CD4-positive, alpha-beta T cell treated with Interferon alpha-2 for 1 hour (primary cell): ENCODE measurements at places on chromosomes 5 and 9.

DNA sequence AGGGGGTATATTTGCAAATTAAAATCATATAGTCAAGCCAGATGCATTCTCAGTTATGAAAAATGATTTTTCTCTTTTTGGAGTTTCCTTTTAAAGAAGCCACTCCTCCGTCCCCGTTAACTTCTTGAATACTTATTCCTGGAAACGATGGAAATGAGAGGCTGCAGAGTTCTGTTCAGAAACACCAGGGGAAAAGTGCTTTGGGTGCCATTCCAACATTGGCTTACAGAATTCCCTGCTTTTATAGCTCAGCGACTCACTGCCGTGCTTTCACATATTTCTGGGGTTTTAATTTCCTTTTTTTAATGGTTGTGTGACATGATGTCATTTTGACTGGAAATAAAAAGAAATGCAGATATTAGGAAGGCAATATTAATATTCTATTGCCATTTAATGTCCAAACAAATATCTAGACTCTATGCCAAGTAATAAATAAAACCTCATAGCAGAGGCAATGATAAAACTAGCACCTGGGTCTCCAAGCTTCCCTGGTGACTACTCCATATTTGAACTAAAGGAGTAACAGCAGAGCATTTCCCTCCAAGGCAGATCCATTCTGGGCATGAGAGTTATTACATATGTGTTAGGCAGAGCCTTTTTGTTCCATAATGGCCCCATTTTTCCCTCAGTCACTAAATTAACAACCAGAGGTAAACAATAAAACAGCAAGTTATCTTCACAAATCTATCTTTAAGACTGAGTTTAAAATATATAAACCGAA, 363.4 kb downstream of the EBF1 start:
- DNase-seq: no peak

GRCh38 chr5:2374703-2375102, 376.8 kb downstream of the IRX2 start:
- DNase-seq: no peak

DNA sequence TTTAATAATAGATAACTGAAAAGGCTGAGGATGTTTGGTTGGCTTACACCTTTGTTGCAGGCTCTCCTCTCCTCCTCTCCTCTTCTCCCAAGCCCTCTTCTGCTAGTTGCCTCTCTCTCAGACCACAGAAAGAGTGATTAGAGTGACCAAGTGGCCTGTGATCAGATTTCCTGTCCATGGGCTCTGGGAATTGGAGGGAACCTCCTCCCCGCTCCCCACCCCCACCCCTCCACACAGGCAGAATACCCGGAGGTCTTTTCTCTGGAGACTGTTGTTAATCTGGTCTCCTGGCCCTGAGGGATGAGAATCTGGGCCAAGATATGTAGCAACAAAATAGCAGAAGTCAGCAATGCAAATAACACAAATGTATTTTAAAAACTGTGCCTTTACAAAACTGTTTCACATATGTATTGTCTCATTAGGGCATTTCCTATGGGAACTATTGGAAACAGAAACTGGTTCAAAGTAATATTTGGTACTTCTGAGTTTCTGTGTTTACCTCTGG, 361.3 kb downstream of the NR2F1-AS1 start:
- DNase-seq: no peak

- DNase-seq: no peak
Observed at GRCh38 chr9:33818847-33819500, 2.0 kb downstream of the UBE2R2 start.

GRCh38 chr9:72476617-72477437, 44.6 kb upstream of the TMC1 start:
- DNase-seq: no peak

DNA sequence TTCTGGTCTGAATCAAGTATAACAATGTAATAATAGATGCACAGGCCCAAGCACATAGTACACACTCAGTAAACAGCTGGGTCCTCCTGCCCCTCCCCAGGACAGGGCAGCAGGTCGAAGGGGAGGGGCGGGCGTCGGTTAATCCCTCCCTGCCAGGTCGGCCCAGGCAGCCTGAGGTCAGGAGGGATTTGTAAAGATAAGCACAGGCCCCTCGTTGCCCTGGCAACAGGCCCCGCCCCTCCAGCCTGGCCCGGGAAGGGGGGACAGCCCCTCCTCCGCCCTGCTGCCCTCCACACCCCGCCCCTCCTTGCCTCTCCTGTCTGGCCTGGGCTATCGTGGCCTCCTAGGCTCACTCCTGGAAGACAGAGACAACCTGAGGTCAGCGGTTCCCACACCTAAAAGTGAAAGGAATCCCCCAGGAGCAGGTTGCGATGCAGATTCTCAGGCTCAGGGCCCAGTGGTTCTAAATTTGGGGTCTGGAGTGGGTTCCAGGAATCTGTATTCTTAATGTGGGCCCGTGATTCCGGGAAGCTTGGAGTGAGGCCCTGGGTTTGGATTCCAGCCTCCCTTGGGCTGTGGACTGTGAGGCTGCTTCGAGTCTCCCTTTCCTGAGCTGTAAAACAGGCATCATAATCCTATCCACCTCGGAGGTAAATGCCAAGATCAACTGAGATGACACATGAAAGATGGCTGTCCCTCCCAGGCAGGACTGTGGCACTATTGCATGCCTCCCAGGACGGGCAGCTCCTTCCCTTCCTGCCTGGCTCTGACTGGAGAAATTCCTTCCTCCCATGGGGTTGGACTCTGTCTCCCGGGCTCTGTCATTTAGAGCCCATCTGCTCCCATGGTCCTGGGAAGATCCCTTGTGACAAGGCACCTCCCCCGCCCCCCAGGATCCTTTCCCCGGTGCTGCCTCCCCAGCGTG, 4.4 kb downstream of the CRB2 start:
- DNase-seq: no peak

DNA sequence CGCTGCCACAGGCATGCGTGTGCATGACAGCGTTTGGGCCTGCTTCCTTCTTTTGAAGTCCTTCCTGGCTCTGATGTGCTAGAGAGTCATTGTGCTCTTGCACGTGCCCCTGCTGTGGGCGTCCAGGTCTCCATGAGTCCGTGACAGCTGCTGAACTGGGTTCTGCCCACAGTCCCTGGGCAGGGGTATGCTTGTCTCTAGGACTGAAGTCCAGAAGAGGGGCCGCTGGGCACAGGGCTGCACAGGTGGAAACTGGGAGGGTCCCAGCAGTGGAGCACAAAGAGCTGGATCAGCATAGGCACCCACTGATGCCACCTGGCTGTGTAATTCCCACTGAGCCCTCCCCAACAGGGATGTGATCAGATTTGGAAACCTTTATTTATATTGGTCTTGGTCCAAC, 169.4 kb downstream of the IRX2 start:
- DNase-seq: no peak

DNA sequence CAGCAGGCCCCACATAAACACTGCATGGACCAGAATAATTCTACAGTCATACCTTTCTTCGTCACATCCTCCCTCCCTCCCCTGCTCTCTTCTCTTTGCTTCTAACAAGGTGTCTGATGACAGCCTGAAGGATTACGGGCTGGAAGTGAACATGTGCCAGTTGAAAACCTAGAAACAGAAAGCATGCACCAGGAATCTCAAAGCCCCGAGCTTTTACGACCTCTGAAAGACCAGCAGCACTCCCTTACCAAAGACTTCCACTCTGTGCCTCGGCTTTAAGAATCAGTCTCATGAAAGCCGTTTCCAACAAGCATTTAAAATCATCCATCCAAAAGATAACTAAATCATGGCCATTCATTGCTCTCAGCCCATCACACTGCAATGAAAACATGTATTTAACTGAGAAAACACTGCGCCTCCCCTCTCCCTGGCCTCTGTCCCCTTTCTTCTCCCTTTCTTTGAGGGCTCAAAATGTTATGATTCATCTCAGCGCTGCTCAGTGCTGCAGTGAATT, 21.3 kb downstream of the MSX2 start:
- DNase-seq: no peak

DNA sequence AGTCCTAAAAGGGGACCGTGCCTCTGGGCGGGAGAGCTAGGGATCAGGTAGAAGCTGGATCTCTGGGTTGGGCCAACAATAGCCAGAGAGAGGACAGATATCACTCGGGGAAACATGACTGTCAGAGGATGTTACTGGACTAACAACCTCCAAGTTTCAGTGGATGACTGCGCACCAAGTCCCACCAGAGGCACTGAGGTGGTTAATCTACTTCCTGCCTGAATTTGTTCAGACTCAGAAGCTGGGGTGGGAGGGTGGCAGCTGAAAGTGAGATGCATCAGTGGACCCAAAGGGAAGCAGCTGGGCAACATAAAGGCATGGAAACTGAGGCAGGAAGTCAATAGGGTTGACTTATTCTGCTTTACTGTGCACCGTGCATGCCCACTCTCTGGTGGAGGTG, 130.1 kb upstream of the SLC44A1 start:
- no peak for DNase-seq

- no peak for DNase-seq
Observed at GRCh38 chr5:115308815-115309214, 12.4 kb upstream of the CCDC112 start.

- no peak for DNase-seq
Observed at GRCh38 chr5:131622633-131623032, 12.4 kb downstream of the RAPGEF6 start.

- no peak for DNase-seq
Observed at GRCh38 chr9:38339496-38339895, 53.0 kb upstream of the ALDH1B1 start.

DNA sequence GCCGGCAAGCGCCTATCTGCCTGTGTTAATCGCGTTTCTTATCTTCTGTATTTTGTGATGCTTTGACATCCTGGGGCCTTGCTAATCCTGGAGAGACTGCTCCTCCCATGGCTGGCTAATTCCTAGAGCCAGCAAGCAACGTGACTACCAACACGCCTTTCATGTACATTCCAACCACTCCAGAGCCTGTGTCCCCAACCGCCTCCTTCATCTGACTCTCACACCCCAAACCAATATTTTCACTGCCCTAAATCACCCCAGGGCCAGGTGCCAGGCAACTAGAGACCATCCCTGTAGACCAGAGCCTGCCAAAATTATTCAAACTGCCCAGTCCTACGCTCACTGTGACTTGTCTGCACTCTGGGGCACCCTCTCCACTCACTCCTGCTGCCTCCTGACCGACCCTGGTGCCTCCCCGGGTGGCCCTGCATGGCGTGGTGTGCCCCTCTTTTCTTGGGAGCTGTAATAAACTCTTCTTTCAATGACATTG, 50.5 kb upstream of the COL5A1 start:
- no peak for DNase-seq

- peak; percentile 73 for DNase-seq
Observed at GRCh38 chr5:172713113-172713808, 57.7 kb downstream of the DUSP1 start.

DNA sequence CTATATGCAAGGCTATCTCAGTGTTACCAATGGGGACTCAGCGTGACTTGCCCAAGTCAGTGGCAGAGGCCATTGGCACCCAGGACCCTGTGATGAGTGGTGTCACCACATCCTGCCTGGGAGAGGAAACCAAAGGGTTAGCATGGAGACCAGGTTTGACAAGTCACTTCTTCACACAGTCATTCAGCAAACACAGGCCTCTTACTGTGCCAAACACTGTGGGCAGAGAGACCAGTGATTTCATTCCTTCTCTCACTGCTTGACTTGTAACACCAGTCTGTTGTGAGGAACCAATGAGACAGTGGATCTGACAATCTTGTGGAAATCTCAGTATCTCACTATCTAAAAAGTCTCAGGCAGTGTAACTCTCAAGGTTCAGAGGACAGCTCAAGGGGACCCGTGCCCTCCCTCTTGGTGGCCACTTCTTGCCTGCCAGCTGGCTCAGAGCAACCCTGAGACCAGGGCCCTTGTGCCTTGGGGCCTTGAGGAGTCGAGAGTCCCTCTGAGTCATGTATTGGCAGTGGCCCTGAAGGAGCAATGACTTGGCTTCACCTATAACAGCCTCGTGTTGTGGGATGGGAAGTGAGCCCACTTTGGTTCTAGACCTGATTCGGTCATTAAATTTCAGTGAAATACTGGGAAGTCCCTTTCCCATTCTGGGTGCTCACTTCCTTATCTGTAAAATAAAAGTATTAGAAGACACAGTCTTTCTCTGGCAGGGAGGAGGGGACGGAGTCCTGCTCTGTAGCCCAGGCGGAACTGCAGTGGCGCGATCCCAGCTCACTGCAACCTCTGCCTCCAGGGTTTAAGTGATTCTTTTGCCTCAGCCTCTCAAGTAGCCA, 1.6 kb downstream of the FABP6 start:
- DNase-seq: peak; percentile 3

- DNase-seq: peak; percentile 76
Observed at GRCh38 chr9:79858508-79858907, 286.7 kb downstream of the TLE4 start.

DNA sequence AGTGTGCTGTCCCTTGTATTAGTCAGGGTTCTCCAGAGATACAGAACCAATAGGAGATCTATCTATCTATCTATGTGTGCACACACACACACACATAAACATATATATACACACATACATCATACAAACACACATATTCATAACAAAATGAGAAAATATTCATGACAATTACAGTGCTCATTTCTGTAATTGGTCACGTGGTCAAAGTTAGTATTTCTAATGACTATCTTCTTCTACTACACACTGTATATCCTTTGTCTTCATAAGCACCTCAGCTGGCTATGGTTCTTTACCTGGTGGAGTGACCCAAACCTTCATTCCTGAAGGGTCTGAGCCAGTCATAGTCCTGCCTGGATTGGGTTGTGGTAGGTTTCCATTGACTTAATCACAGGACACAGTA, 17.7 kb upstream of the BTF3 start:
- no peak for DNase-seq

- no peak for DNase-seq
Observed at GRCh38 chr5:127370631-127371030, 80.0 kb downstream of the MEGF10 start.

DNA sequence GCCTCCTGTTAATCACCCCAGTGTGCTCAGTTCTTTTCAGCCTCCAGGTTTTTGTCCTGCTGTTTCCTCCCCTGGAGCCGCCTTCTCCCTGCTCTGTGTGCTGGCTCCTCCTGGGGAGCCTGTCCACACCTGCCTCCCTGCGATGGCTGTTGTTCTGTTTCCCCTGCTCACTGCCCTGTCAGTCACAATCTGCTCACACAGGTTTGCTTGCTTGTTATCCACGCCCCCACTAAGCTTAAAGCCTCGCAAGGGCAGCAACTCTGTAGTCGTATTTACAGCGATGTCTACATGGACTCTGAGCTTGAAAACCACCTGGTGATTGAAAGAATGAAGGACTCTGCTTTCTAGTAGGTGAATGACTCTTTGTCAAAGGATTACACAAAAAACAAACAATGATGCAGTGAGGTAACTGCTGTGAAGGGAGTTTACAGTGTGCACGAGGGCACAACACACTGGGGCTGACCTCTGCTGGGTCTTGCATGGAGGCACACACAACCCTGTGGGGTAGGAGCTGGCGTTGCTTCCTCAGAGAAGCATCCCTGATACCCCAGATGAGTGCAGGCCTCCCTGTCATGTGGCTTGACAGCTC, 39.6 kb upstream of the TEX48 start:
- DNase-seq: no peak

- no peak for DNase-seq
Observed at GRCh38 chr9:85040821-85041465, 371.4 kb downstream of the NTRK2 start.
